Natural killer cell (primary cell): ENCODE measurements at places on chromosomes 6 and 20.

DNA sequence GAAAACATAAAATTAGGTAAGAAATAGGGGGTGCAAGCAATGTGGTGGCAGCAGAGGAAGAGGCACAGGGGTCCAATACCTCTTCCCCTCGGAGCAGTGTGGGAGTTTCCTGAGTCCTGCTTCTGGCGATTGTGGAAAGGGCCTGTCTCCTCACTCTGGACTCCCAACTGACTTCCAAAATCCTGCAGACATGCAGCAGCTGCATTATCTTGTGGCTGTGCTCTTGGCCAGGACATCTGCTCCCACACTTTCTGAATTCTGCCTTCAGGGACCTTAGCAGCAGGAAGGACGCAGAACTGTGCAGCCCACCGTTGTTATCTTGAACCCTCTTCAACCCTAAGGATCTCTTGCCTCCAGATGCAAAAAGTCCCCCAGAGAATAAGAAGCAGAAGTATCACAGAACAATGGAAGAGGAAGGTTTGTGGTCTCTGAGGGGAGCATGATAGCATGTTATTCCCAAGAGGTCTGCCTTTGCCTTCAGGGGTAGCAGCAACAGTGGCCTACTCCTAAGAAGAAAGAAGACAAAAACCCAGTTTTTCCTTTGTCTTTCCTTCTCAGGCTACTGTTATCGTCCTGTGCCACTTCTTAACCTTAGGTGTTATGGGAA lies 102.5 kb upstream of the EMILIN3 start:
- DNase-seq: no peak

DNA sequence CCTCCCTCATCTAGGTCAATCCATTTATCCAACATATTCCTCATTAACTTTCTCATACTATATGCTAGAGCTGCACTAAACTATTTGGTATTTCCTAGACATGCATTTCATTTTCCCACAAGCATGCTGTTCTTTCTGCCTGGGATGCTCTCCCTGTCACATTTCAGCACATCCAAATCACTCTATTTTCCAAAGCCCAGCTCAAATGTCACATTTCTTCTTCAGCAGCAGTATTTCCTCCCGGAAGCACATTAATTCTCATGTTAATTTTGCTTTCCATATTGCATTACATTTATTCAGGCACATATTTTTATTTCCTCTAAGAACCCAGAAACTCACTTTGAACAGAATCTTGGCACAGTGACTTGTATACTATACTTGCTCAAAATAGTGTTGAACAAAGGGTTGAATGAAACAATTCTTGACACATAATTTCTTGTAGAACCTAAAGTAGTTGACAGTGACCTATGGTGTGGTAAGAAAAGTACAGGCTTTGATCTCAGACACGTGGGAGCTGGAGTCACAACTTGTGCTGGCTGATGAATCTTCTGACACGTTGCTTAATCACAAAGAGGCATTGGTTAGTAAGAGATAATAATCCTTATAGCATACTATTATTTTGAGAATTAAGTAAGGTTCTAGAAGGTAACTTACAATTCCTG lies 30.8 kb upstream of the CD2AP start:
- DNase-seq: peak; percentile 5

GRCh38 chr20:34708621-34709043 lies 4.5 kb downstream of the TP53INP2 start:
- DNase-seq: peak; percentile 74

DNA sequence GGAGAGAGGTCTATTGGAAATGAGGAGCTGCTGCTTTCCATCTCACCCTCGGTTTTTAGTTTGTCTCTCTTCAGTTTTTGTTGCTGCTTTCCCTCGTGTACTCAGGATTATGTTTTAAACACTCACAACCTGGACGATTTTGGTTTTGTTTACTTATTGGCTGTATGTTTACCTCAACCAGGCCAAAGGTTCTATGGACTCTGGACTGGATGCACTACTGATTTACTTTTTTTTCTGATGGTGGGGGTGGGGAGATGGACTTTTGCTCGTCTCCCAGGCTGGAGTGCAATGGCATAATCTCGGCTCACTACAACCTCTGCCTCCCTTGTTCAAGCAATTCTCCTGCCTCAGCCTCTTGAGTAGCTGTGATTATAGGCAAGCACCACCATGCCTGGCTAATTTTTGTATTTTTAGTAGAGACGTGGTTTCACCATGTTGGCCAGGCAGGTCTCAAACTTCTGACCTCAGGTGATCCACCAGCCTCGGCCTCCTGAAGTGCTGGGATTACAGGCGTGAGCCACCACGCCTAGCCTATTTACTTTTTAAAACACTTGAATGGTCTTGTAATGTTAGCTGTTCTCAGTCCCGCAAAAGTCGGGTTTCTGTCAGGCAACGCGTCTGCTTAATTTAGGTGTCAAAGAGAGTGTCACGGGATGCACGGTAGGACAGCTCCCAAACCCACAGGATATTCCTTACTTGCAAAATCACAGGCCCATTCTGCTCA lies 148.2 kb upstream of the RIPOR2 start:
- no peak for DNase-seq

DNA sequence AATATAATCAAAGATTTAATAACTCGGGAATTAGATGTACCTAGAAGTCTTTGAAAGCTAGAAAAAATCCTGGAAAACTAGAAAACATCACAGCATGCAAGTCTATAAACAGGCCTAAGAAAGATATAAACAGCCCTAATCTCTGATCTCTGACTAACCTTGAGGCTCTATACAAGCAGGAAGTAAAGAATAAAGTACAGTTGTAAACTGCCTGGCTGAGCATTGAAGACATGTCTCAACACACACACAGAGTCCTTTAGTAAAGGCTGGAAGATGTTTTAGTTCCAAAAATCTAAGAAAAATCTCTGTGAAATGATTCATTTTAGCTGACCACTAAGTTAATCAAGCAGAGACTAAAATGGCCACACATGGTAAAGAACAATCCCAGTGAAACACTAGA lies 774.5 kb downstream of the EYS start:
- no peak for DNase-seq

GRCh38 chr6:14468647-14469321 lies 351.2 kb downstream of the CD83 start:
- no peak for DNase-seq

DNA sequence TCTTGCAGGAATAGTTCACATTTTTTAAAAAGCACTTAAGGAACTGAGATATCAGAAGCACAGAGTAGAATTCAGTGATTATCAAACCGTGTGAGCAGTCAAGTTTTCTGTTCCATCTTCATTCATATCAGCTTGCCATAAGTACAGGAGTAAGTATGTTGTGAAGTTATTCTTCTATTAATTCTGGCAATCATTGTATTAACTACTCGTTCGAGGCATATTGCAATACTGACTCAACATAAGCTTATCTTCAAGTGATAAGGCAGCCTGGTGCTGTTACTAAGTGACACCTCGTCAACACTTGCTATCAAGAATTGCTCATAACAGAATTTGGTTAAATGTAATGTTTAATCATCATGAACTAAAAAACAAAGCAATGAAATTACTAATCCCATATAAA lies 75.7 kb upstream of the SNX9 start:
- DNase-seq: no peak
